ENCODE measurements at places on chromosomes 4 and X.

GRCh38 chr4:175263537-175263936, 345.4 kb downstream of the ADAM29 start:
- DNase-seq, result no peak

DNA sequence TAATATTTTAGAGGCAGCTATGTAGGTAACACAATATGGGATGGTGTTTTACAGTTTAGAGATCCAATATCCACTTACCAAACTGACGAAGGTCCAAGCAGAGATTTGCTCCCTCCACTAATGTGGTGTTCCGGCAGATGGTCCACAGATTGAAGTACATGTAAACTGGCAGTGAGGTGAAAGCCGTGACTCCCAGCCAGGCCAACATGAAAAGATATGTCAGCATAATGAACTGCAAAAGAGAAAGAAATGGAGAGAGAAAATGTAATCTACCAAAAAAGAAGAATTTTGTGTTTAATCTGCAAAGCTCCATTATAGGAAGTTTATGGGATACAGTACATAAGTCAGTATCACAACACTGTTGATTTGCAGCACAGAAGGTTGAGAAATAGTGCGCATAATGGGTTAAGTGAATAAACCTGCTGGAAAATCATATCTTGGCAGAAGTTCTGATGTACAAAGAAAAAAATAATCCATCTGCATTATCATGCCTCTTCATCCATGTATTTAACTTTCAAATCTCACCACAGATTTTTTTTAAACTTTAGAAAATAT, 160.2 kb downstream of the GPM6A start:
- no peak for DNase-seq

DNA sequence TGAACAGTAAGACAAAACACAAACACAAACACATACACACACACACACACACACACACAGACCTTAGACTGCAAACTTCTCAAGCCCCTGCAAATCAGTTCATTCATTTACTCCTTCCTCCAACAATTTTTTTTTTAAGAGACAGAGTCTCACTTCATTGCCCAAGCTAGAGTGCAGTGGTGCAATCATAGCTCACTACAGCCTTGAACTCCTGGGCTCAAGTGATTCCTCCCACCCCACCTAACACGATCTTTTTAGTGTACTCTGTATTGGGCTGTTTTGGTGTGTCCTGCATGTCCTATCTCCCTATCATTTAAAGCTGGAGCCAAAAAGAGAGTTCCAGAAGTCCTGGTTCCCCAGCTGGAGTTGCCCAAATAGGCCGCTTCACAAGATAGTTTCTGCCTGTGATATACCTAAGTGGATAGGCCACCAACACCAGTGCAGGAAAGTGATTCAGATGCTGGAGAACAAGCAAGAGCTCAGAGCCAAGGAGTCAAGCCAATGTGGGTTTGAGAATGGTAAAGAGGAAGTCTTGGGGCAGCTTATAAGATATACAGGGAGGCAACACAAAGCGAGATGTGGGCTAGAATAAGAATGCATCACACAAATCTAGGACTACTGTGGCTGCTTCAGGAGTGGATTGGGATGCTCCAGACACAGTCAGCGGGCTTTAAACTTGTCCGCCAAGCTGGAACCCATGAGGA, 85.4 kb upstream of the RAPGEF2 start:
- no peak for DNase-seq

DNA sequence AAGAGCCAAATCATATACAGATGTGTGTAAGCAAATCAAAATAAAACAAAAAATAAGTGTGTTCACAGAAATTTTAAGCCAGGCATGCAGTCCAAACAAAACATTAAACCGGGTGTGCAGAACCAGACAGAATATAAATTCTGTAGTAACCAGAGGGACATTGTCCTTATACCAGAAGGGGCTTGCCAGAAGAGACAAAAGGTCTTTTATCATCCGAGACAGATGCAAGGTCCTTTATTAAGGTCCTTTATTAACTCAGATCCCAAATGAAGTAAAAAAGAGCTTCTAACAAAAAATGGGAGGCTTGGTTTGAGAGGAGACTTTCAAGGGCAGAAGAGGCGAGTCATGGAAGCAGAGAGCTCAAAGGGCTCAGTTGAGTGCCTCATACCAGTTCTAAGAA, 59.2 kb downstream of the RGS12 start:
- DNase-seq, result no peak

DNA sequence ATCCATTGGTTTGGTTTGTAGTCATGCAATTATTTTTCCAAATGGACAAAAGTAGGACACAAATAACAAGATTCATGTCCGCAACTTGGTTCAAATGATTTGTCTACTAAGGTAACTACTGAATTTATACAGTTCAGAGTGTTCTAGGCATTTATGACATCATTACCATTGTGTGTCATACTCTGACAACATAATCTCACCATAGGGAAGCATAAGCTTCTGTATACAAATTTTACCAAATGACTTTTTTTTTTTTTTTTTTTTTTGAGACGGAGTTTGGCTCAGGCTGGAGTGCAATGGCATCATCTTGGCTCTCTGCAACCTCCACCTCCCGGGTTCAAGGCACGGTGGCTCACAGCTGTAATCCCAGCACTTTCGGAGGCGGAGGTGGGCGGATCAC, at the start of gene CXorf66:
Gene CXorf66, minus strand, starts transcription at position 101 of the 400 bp plus-strand sequence. Its CDS starts 25 bp downstream, at position 76.
- DNase-seq, result no peak

DNA sequence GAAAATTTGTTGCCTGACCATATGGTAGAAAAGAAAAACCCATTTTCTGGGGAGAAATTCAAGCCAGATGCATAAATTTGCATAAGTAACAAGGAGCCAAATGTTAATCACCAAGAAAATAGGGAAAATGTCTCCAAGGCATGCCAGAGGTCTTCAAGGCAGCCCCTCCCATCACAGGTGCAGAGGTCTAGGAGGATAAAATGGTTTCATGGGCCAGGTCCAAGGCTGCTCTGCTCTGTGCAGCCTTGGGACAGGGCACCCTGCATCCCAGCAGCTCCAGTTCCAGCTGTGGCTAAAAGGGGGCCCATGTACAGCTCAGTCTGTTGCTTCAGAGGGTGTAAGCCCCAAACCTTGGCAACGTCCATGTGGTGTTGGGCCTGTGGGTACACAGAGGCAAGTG, 200.0 kb downstream of the LARP7 start:
- no peak for DNase-seq

DNA sequence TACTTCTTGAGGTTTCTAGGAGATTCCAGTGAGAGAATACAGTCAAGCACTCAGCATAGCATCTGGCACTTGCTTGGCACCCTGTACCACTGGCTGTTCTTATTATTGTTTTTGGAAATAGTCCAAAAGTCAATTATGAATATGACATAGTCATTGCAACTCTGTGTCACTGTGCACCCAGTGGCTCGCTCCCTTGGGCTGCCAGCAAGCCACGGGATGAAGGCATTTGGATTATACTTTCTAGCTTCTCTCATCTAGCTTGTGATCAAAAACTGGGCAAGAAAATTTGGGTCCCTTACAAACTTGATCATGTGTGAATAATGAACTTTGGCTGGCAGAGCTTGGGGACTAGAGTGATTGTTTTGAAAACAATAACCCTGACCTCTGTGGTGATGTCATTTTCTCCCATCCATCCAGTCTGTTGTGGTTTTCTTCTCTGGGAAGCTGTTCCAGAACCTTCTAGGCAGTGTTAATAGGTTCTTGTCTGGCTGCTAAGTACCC, 32.7 kb upstream of the LIMCH1 start:
- no peak for DNase-seq

DNA sequence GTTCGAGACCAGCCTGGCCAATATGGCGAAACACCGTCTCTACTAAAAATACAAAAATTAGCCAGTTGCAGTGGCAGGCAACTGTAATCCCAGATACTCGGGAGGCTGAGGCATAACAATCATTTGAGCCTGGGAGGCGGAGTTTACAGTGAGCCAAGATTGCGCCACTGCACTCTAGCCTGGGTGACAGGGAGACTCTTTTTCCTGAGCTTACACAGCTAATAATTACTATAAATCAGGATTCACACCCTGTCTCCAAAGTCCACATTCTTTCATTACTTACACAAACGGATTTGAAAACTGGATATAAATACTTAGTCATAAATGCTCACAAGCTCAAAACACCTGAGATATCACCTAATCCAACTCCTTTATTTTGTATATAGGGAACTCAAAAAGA, 151.6 kb downstream of the LRBA start:
- no peak for DNase-seq

DNA sequence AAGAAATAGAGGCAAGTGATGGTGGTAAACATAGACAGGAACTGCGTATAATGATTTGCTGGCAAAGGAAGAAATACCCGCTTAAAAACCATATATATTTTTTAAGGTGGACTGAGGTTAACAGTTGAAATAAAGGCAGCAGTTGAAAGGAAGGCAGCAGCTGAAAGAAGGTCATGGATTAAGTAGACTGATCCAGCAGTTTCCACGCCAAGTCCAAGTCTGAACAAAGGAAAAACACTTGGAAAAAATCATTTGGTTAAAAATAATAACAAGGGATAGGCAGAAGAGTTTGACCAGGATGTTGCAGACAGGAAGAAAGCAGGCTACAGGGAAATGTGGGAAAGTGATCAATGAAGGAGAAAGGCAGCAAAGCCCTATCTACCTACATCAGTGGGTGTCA, 93.6 kb downstream of the AMELX start:
- no peak for DNase-seq

- DNase-seq, result no peak
Observed at GRCh38 chrX:14359316-14359715, 170.0 kb upstream of the GLRA2 start.

- no peak for DNase-seq
Observed at GRCh38 chr4:87532109-87532508, 2.9 kb upstream of the SPARCL1 start.

DNA sequence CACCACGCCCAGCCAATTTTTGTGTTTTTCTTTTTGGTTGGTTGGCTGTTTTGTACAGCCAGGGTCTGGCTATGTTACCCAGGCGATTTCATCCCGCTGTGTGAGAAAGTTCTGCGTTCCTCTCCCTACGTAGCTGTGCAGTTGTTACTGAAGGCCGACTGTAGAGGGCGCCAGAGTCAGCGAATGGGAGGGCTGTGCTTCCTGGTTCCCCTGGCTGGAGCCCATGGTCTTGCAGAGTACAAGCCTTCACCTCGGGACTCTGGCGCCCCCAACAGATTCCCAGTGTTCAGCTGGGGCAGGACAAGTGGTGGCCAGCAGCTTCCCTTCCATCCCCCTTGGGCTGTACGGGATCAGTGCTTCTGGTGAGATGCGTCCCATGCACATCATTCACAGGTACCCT, 5.6 kb upstream of the CT45A1 start:
- DNase-seq, result no peak

GRCh38 chrX:112048707-112049106, 33.9 kb downstream of the TRPC5 start:
- DNase-seq, result no peak

- DNase-seq, result no peak
Observed at GRCh38 chrX:101785142-101785541, 125.5 kb upstream of the ARMCX2 start.

DNA sequence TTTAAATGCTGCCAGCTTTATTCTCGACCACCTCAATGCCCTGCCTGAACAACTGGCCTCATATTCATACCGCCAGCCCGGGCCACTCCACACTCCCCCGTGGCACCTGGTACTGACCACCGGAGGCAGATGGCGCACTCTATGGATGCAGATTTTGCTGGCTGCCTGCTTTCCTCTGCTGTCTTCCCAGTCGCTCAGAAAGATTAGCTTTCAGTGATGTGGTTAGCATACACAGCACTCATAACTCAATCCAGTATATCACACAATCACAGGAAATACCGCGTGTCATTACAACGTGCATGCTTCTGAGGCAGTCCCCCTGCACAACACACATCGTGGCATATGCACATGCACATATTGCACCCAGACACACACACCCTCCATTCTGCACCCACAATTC, 147.2 kb upstream of the BCOR start:
- DNase-seq, result no peak

- no peak for DNase-seq
Observed at GRCh38 chr4:16916031-16916430, 17.6 kb upstream of the LDB2 start.

DNA sequence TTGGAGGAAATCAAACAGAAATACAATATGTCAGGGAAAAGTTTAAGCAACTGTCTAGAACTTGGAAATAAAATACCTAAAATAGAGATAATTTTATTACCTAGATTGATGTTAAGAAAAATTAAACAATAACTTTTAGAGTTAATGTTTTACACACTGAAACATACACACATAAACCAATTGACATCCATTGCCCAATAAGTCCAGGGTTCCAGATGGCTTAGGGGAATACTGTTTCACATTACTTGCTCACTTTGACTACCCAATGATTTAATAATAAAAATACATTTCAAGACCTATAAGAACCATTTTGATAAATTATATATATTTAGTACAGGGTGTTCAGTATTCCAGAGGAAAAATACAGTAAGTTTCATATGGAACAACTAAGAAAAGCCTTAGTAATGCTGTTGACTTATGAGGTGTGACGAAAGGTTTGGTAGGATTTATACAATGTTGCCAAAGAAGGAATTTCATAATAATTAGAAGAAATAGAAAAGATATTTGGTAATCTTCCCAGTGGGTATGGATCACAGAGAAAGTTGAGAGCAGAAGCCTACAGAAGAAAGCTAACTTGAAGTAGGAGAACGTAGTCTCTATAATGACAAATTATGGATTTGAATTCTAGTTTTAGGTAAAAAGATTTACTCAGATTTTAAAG, 23.0 kb upstream of the UGT2B4 start:
- DNase-seq, result no peak

GRCh38 chr4:108060164-108060563, 70.5 kb downstream of the HADH start:
- DNase-seq, result no peak

GRCh38 chr4:181078196-181078595, 1165.0 kb upstream of the TENM3 start:
- DNase-seq, result no peak

DNA sequence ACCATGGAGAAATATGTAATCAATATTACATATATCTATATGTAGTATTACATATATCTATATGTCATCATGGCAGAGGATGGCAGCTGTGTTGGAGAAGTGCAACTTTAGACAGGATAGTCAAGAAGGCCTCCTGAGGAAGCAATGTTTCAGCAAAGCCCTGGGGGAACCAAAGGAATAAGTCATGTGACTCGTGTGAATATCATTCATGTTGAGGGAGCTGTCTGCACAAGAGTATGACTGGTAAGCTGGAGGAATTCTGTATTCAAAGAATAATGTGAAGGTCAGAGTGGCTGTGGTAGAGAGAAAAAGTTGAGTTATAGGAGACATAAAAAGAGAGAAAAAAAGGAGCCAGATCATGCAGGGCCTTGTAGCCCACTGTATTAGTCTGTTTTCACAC, 92.9 kb upstream of the EDNRA start:
- no peak for DNase-seq

GRCh38 chrX:95071621-95072020, 1397.6 kb downstream of the FAM133A start:
- DNase-seq, result no peak

Data from T follicular helper cell (primary cell).